Stimulated activated CD8-positive, alpha-beta memory T cell treated with anti-CD3 and anti-CD28 coated beads, Interleukin-12 subunit alpha, Interleukin-12 subunit beta, amount 100 ng/mL, for 4 hours (primary cell): ENCODE measurements at places on chromosomes 13 and 19.

- no peak for DNase-seq
Measured at GRCh38 chr19:1410136-1410786, 2.9 kb downstream of the DAZAP1 start.

DNA sequence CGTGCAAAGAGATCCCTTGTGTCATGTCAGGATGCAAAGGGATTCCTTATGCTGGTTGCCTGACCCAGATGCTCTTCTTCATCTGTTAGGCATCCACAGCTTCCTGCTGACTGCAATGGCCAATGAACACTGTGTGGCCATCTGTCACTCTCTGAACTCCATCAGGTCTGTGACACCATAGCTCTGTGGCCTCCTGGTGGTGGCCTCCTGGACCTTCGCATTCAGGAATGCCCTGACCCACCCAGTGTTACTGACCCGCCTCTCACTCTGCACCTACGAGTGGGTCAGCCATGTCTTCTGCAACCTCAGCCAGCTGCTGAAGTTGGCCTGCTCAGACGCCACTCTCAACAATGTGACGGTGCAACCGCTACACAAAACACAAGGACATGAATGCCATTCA is 23.9 kb upstream of the TPM4 start:
- no peak for DNase-seq

GRCh38 chr13:37534181-37534580 is 64.4 kb downstream of the POSTN start:
- DNase-seq: no peak

GRCh38 chr19:51784922-51785690 is 9.9 kb upstream of the FPR3 start:
- no peak for DNase-seq

DNA sequence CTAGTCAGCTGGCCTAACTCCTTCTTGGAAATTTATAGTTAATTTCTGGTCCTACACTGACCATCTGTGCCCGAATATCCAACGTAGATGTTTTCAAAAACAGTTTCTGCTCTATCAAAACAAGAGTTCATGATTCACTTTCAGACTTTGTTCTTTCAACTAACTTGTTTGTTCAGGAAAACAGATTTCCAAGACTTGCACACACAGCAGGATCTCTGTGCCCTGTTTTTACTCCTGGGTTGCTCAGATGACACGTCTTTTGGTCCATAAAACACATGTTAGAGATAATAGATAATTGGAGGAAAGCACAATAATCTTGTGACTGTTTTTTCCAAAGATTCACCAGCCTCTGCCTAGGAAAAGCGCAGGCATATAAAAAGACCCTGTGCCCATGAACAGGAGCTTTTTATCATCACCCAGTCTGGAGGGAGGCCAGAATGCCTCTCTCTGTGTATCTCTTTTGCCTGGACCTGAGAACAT is 218.0 kb downstream of the IRS2 start:
- DNase-seq: no peak

GRCh38 chr13:100625447-100625846 is 36.9 kb upstream of the GGACT start:
- no peak for DNase-seq

DNA sequence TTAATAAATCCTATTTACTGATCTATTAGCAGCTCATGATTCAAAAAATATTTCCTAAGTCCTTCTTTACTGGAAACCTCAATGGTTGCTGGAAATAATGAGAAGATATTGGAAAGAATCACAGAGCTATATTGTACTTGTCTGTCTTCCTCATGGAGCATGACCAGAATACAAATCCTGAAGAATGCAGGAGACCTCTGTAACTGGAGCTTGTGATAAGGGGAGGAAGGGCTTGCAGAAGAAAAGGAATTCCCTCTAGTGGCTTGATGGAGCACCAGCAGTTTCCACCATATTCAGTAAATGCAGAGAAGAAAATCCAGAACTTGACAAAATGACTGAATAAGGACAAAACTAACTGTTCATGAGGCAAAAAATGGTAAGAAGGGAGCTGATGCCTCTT is 1333.1 kb downstream of the EFNB2 start:
- no peak for DNase-seq

DNA sequence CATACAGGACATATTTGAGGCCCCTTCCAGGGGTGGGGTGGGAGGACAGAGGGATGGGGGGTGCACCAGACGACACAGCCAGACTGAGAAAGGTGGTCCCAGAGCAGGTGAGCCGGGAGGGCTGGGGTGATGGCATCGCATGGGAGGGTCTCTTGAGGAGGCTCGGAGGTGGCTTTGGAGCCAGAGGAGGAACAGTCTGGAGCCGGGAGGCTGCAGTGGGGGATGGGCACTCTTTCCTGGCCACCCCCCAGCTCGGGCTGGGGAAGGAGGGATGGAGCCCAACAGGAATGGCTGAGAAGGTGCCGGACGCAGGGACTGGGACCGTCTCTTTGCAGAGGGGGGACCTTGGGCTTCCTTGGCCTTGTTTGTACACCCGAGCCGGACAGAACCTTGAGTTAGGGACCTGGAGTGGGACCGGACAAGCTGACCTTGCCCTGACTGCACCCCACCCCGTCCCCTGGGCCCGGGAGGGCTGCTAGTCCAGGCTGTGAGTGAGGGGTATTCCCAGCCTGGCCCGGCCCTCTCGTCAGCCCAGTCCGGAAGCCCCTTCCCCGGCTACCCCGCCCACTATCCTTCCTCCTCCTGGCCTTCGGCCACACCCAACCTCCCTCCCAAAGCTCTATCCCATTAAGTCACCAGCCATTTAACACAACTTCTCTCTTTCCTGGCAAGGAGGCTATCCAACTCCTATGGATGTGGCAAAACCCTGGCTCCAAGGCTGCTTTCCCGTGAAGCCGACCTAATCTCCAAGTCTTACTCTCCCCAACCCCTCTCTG is 816 bp upstream of the TBXA2R start:
- no peak for DNase-seq

DNA sequence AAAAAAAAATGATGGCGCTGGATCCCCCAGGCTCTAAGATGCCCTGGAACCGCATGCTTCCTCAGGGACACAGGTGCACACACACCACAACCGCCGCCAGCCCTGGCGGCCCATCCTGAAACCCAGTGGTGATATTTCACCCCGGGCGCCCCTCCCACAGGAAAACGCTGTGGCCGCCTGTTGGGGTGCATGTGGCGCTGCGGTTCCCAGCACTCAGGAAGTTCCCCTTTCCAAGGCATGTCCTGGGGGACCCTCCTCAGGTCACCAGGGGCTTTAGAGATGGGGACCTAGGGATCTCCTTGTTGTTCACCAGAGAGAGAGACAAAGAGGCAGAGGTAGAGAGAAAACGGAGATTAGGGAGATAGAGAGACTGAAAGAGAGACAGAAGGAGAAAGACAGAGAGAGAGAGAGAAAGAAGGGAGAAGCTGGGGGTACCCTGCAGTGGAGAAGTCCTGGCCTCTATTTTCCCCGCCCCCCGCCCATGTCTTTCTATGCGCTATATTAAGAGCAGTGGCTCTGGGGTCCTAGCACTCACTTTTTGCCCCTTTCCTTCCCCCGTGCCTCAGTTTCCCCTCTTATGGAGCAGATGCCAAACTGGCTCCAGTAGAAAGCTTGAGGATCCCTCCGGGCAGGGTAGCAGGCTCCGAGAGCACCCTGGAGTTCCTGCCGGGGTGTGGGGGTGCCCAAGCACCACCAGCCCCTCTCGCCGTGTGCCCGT is 2.3 kb downstream of the ADGRE2 start:
- no peak for DNase-seq

DNA sequence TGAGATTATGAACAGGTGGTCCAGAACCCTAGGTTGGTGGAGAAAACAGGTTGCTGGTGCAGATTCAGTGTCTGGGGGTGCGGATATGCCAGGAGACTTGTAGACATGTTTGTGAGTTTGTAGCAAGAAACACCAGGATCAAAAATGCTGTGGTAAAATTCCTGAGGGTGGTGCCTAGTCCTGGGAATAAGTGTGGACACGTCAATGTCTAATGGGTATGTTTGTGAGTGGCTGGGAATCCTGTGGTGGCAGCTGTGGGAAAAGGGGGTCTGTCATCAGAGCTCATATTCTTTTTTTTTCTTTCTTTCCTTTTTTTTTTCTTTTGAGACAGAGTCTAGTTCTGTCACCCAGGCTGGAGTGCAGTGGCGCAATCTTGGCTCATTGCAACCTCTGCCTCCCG is 7.2 kb downstream of the ZNF708 start:
- DNase-seq: no peak

DNA sequence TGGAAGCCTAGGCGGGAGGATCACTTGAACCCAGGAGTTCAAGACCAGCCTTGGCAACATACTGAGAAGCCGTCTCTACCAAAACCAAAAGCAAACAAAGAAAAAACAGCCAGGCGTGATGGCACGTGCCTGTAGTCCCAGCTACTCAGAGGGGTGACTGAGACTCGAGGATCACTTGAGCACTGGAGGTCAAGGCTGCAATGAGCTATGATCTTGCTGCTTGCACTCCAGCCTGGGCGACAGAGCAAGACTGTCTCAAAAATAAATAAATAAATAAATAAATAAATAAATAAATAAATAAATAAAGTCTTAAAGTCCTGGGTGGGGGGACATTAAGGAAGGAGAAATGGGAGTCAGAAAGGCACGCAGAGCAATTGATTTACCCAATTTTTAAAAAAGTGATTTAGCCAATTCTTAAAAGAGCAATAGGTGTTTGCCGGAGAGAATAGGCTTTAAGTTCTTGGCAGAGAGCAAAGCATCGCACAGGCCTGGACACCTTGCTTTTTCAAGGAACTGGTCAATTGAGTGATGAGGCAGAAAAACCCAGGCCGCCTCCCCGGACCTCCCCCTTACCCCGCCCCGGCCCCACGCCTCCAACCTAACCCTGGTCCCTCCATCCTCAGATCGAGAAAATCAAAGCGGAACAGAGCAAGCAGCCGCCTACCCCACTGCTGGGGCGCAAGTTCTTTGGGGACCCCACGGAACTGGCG is 9.5 kb upstream of the SHKBP1 start:
- no peak for DNase-seq
